Cerebellar cortex (tissue), 1 donor: ENCODE measurements at places on chromosomes 16 and 17.

GRCh38 chr16:54923055-54923473 lies 7.6 kb upstream of the IRX5 start:
- DNase-seq, result no peak

- DNase-seq, result peak; percentile 57
Observed at GRCh38 chr16:29844575-29845331, 18.3 kb downstream of the CDIPT start.

GRCh38 chr17:66952031-66952524 lies 12.4 kb upstream of the CACNG4 start:
- DNase-seq, result no peak

GRCh38 chr17:206941-207560 lies 25.6 kb upstream of the DOC2B start:
- peak; percentile 84 for DNase-seq

GRCh38 chr17:74963656-74964055 lies 8.9 kb downstream of the HID1 start:
- no peak for DNase-seq

DNA sequence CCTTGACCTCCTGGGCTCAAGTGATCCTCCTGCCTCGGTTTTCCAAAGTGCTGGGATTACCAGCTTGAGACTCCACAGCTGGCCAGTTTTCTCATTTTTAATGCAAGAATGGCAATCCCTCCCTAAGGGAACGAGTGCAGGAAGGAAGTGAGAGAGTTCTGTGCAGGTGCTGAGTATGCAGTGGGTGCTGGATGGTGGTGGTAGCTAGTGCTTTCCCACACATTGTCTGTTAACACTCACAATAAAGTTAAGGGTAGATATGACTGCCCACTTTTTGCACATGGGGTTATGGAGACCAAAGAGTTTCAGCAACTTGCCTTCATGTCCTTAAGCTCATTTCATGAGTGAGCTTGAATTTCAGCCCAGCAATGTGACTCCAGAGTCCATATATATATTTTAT lies 18.5 kb downstream of the RGS9 start:
- DNase-seq, result no peak

GRCh38 chr17:49486012-49486641 lies 9.0 kb upstream of the NGFR start:
- no peak for DNase-seq

GRCh38 chr16:11136600-11136999 lies 119.4 kb downstream of the SOCS1 start:
- no peak for DNase-seq
